ENCODE measurements at places on chromosomes 7 and 10.

GRCh38 chr10:127043301-127043700 lies 138.1 kb downstream of the DOCK1 start:
- no peak overlapping the region for H3K27ac ChIP-seq
- no peaks in the 10 kb centered on the region for H3K36me3 ChIP-seq
- H3K4me3 ChIP-seq, result no peak overlapping the region
- H3K4me1 ChIP-seq, result no peaks in the 10 kb centered on the region

DNA sequence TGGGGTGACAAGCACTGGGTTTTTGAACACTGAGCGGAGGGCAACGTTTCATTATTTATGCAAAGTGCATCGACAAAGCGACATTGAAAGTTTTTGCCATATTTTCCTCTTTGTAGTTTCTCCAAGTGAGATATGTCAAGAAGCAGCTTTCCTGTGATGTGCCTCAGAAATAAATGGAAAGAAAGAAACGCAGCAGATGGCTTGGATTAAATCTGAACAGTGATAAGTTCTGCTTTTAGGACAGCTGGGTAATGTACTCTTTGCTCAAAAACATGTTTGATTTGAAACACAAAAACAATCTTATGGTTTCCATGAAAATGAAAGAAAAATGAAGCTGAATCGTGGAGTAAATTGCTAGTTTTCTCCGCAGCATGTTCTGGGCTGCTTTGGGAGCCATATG lies 166.3 kb downstream of the PTPRN2 start:
- H3K4me3 ChIP-seq, result no peak overlapping the region
- H3K36me3 ChIP-seq, result no peaks in the 10 kb centered on the region
- no peaks in the 10 kb centered on the region for H3K4me1 ChIP-seq
- no peak overlapping the region for H3K27ac ChIP-seq
- DNase-seq, result no peak

DNA sequence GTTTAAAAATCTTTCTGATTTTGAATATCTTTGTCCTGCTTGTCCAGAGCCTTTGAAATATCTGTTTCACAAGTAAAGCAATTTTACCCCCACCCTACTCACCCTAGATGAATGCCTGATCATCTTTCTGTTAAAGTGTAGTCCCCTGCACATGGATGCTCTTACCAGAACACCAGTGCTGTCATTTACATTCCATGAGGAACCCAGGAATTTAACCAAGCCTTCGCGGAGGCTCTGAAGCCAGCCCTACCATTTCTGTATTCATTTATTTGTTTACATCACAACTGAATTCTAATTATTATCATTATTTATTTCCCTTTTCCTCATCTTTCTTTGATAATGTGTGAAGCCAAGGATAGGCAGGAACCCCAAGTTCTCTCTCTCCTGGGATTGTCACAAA lies 167.8 kb upstream of the MYO3A start:
- no peak overlapping the region for H3K27ac ChIP-seq
- H3K36me3 ChIP-seq, result no peaks in the 10 kb centered on the region
- DNase-seq, result no peak

- H3K4me1 ChIP-seq, result no peaks in the 10 kb centered on the region
- H3K4me3 ChIP-seq, result no peak overlapping the region
- H3K36me3 ChIP-seq, result no peaks in the 10 kb centered on the region
Observed at GRCh38 chr7:30654296-30655090, 27.8 kb downstream of the CRHR2 start.

DNA sequence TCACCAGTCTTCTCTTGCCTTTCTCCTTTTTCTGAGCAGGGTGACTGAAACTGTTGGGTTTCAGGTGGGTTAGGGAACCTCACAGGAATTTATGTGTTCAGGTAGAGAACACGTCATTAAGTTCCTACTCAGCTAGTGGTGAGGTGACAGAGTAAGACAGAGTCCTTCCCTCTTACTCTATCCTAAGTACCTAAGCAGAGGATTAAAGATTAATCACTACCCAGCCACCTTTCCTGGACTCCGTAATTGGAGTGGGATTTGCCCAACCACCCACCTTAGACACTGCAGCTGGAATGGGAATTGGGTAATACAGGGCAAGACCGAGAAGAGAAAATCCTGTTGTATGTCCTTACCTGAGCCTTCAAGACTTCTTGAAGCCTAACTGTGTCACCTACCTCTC lies 158.1 kb downstream of the LRRC4 start:
- no peak overlapping the region for H3K4me3 ChIP-seq
- no peaks in the 10 kb centered on the region for H3K4me1 ChIP-seq
- DNase-seq, result no peak

- peaks cover 25% of the 10 kb centered on the region for H3K4me1 ChIP-seq
- H3K27me3 ChIP-seq, result no peaks in the 10 kb centered on the region
- H3K4me3 ChIP-seq, result no peak overlapping the region
- H3K27ac ChIP-seq, result no peak overlapping the region
- DNase-seq, result no peak
- H3K36me3 ChIP-seq, result no peaks in the 10 kb centered on the region
Observed at GRCh38 chr10:29725133-29725720, 90.5 kb upstream of the SVIL start.

GRCh38 chr10:19178675-19179074 lies 130.1 kb downstream of the MALRD1 start:
- DNase-seq, result no peak
- H3K27me3 ChIP-seq, result no peaks in the 10 kb centered on the region
- no peaks in the 10 kb centered on the region for H3K36me3 ChIP-seq
- no peak overlapping the region for H3K27ac ChIP-seq
- no peak overlapping the region for H3K4me3 ChIP-seq

DNA sequence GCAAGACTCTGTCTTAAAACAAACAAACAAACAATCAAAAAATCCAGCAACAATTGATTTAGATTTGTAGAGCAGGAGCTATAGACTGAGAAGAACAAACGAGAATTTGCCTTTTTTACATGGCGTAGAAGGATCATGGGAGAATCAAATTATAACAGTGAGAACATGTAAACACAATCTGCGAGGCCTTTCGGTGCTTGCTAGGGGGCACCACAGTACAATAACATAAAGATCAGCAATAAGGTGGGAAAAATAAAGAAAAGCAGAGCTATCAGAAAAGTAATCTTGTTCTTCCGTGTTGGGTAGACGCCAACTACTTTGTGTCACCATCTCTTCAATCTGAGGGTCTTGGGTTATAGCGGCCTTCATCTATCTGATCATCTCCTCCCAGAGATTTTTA lies 82.2 kb downstream of the NOD1 start:
- H3K27me3 ChIP-seq, result no peaks in the 10 kb centered on the region
- H3K27ac ChIP-seq, result no peak overlapping the region
- DNase-seq, result no peak

GRCh38 chr10:114811862-114812261 lies 9.7 kb upstream of the FHIP2A start:
- no peaks in the 10 kb centered on the region for H3K36me3 ChIP-seq
- no peak for DNase-seq
- no peak overlapping the region for H3K4me3 ChIP-seq
- H3K27ac ChIP-seq, result no peak overlapping the region
- no peaks in the 10 kb centered on the region for H3K27me3 ChIP-seq

DNA sequence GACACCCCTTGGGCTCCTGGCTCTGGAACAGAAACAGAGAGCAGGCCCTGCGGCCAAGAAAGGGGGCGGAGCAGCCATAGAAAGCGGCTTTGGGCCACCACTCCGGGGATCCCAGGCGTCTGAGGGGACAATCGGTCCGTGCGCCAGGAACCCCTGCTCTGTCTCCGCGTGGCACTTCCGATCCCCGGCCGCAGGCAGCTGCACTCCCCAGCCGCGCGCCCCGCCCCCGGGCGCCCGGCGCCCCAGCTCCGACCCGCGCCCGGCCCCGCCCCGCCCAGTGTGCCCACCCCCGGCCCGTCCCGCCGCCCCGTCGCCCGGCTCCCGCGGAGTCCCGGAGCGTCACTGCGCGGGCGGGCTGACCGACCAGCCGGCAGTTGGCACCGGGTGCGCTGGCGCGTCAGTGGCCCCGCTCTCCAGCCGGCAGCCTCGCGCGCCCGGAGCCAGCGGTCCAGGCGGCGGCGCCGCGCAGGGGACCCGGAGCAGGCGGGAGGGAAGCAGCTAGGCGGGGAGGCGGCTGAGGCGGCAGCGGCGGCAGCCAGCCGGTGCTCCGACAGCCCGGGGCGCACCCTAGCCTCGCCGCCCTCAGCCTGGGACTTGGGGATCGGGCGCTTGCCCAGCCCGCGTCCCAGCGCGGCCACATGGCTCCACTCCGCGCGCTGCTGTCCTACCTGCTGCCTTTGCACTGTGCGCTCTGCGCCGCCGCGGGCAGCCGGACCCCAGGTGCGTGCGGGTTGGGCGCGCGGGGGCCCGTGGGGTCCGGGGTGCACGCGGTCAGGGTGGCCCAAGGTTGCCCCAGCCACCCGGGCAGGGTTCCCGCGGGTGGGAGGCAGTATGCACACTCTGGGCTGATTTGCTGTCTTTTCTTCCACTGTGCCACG lies at the start of gene ADAMTS14:
TSS of gene ADAMTS14 (plus strand) at position 342 of the 878 bp plus-strand sequence. CDS start at position 639, 297 bp downstream.
- no peak within 1 kb of the TSS for H3K27ac ChIP-seq
- no peak for DNase-seq
- peaks cover 5% of the 10 kb centered on the region for H3K27me3 ChIP-seq
- no peak within 1 kb of the TSS for H3K4me3 ChIP-seq
- H3K36me3 ChIP-seq, result no peaks in the 10 kb centered on the region
- no peaks in the 10 kb centered on the region for H3K4me1 ChIP-seq

GRCh38 chr7:33040803-33041516 lies 21.6 kb downstream of the NT5C3A start:
- no peaks in the 10 kb centered on the region for H3K27me3 ChIP-seq
- peak overlapping the region; percentile 64 for H3K27ac ChIP-seq
- no peaks in the 10 kb centered on the region for H3K36me3 ChIP-seq
- H3K4me3 ChIP-seq, result peak overlapping the region; percentile 6
- H3K4me1 ChIP-seq, result peaks cover 72% of the 10 kb centered on the region

GRCh38 chr7:41870461-41871138 lies 167.7 kb upstream of the INHBA start:
- H3K36me3 ChIP-seq, result no peaks in the 10 kb centered on the region
- no peaks in the 10 kb centered on the region for H3K27me3 ChIP-seq
- no peak for DNase-seq
- no peaks in the 10 kb centered on the region for H3K4me1 ChIP-seq
- H3K4me3 ChIP-seq, result no peak overlapping the region

DNA sequence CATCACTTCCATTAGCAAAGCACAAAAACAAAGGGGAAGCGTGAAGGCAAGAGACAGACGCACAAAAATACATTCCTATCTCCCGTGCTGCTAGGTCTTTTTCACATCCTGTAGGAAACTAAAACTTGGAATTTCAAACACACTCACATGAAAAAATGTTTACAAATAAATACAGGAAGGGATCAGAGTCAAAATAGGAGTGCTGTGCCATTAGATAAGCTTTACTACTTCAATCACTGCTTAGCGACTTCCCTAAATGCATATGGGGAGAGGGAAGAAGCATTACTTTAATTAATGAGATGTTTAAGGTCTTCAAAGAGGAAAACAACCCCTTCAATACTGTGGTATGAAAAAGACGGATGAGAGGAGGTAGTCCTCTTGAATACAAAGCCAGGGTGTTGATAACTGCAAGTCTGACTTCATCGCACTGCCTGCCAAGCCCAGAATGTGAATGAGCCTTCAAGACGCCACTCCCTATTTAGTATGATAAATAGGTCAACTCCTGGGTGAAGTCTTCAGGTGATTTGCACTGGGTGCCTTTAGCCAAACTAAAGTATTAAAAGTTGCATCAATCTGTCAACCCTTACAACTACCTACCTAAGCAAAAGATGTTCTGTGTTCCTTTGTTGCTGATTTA lies 13.9 kb downstream of the PARD3 start:
- H3K27ac ChIP-seq, result no peak overlapping the region
- no peaks in the 10 kb centered on the region for H3K36me3 ChIP-seq
- no peak for DNase-seq
- no peaks in the 10 kb centered on the region for H3K4me1 ChIP-seq
- H3K27me3 ChIP-seq, result no peaks in the 10 kb centered on the region

DNA sequence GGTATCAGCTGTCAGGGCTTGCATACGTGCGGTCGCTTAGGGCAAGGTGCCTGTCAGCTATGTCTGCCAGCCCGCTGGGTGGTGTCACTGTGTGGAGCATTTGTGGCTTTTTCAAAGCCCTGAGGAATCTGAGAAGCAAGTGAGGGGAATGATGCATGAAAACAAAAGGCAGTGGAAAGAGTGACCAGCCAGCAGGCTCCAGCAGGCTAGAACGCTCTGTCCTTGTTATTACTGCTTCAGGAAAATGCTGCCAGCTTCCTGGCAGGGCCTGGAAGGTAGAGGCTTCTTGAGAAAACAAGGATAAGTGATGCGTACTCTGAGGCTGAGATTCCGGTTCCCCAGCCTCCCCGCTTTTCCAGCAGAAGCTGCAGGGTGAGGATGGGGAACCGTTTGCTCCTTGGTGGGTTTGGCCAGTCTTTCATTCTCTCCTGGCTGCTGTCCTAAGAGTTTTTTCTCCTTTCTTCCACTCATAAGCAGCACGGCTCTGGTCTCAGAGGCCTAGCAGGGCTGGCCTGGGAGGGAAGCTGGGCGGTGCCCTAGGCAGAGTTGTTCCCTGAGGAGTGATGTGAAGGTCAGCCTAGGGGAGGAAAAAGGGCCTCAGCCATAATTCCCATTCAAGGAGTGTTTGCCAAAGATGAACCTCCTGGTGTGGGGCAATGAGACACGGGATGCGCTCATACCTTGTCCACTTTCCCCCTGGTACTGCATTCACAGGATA lies 42.8 kb upstream of the MKLN1 start:
- DNase-seq, result no peak
- H3K4me1 ChIP-seq, result no peaks in the 10 kb centered on the region
- no peaks in the 10 kb centered on the region for H3K36me3 ChIP-seq
- H3K27me3 ChIP-seq, result no peaks in the 10 kb centered on the region

DNA sequence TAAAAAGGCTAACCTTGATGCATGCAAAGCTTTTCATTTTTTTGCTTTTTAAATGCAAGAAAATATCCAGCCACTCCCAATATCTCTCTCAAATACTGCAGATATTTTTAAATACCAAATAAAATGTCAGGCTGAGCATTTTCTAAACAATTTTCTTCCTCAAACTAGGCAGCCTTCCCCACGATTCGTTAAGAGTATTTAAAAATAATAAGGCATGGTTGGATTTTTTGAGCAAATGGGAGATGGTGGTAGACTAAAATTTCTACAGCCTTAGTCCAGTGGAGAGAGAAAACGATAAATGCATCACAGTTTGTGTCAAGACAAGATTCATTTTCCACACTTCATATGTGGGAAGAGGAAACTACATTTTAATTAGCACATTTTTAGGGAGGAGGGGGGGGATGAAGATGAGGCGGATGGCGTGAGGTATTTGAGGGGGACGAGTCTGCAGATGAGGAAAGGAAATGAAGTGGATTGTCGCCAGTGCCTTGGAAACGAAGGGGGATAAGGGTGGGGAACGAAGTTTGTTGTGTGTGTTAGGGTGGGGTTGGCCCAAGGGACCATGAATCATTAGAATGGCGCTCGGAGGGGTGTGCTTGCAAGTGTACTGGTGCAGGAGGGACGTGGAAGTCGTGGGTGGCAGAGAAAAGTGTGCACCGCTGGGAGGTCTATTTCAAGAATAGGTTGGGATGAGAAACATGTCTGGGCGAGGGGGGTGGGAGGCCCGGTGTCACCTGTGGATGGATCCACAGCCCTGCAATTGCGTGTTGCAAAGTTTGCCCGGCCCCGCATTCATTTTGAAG lies 1.2 kb upstream of the ADD3 start:
- no peaks in the 10 kb centered on the region for H3K36me3 ChIP-seq
- H3K4me1 ChIP-seq, result peaks cover 28% of the 10 kb centered on the region
- H3K27ac ChIP-seq, result peak overlapping the region; percentile 81
- no peak for DNase-seq

- no peak overlapping the region for H3K4me3 ChIP-seq
- no peak overlapping the region for H3K27ac ChIP-seq
- no peak for DNase-seq
- H3K4me1 ChIP-seq, result no peaks in the 10 kb centered on the region
- H3K36me3 ChIP-seq, result peaks cover 14% of the 10 kb centered on the region
Observed at GRCh38 chr7:141685285-141686023, 16.5 kb downstream of the DENND11 start.

GRCh38 chr7:96729820-96730219 lies 20.2 kb upstream of the SEM1 start:
- H3K4me3 ChIP-seq, result no peak overlapping the region
- H3K36me3 ChIP-seq, result no peaks in the 10 kb centered on the region
- H3K27me3 ChIP-seq, result peaks cover 3% of the 10 kb centered on the region
- no peak for DNase-seq
- no peak overlapping the region for H3K27ac ChIP-seq
